ENCODE measurements at places on chromosomes 2 and 18.

GRCh38 chr2:161991991-161992390, 82.0 kb downstream of the DPP4 start:
- no peak for DNase-seq

GRCh38 chr2:88599527-88599926, 27.7 kb downstream of the EIF2AK3 start:
- DNase-seq: no peak

DNA sequence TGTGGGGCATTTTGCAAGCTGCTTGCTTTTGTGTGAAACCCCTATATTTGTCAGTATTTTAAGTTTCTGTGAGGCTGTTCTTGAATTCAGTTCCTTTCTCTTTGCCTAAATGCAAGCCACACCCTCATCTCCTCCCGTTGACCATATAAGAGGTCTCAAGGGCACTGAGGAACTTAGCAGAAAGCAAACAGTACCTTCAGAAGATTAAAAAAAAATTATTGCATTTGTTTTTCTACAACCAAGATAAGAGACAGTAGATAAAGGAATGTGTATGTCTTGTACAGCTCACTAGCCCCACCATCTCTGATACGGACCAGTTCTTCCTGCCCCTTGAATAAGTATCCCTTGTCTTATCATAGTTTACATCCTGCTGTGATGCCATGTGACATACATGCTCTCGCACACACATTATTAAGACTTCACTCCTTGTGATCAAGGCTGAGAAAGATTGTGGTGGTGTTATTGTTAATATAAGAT, 64.2 kb downstream of the NPAS2 start:
- no peak for DNase-seq

DNA sequence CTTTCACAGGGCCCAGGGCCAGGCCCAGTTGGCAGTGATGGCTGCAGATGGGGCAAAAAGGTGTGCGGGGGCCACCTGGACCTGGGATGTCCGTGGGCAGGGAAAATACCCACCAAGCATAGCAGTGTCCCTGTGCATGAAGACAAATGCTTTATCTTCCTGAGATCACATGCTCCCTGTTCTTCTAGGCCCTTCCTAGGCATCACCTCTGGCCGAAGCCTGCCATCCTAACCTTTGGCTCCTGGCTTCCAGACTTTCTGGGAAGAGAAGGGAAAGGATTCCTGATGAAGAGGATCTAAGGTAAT, 105.0 kb upstream of the SMAD2 start:
- no peak for DNase-seq

DNA sequence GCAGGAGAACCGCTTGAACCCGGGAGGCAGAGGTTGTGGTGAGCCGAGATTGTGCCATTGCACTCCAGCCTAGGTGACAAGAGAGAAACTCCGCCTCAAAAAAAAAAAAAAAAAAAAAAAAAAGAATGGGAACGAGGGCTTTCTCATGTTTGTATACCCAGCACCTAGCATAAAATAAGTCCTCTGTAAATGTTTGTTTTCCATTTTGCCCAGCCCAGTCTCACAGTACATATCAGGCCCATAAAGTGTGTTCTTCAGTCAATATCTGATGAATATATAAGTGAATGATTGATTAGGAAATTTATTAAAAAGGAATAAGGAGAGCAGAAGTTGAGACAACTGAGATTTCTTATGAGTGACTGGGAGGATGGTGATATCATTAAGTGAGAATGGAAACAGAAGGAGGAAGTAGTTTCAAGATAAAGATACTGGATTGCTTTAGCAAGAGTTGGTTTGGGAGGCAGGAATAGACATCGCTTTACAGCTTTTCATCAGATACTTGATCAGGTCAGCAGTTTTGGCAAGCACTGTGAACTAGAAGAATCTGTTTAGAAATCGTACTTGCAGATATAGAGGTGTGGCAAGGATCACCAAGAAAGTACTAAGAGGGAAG, 327.5 kb downstream of the KIAA1328 start:
- no peak for DNase-seq

- DNase-seq: no peak
Observed at GRCh38 chr2:227627769-227628168, 10.5 kb downstream of the SCYGR4 start.

DNA sequence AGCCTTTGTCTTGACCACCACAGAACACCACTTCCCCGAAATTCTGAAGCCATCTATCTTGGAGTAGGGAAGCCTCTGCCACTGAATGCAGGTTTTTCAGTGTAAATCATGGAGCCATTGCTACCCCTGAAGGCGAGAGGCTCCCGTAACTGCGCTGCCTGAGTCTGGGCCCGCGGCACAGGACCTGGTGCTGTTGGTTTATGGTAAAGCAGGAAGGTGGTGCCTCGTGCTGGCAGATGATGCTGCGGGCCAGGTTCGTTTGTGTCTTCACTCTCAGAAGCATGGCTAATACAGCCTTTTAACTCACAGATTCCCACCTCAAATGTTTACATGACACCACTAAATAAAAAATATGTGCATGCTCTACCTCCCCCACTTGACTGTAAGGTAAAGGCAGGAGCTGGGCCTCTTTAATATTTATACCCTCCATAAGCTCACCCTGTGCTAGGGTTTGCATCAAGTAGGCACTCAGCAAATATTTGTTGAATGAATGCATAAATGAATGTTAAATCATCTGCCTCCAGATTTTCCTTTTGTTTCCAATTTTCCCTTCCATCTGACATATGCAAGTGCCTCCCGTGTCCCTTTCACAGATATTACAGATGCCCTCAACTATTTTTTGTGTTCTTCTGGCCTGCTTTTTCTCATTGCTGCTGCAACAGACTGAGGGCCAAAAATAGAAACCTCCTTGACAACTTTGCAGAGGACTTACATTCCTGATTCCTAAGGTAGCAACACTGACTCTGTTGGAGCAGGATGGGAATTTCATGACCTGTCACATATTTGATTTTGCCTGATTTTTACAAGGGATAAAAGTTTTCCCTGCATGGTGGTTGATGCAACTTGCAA, 83.5 kb upstream of the CPO start:
- DNase-seq: no peak

- no peak for DNase-seq
Observed at GRCh38 chr2:96184989-96185388, 23.6 kb downstream of the STARD7 start.

- DNase-seq: no peak
Observed at GRCh38 chr2:127143841-127144782, 37.2 kb upstream of the BIN1 start.

DNA sequence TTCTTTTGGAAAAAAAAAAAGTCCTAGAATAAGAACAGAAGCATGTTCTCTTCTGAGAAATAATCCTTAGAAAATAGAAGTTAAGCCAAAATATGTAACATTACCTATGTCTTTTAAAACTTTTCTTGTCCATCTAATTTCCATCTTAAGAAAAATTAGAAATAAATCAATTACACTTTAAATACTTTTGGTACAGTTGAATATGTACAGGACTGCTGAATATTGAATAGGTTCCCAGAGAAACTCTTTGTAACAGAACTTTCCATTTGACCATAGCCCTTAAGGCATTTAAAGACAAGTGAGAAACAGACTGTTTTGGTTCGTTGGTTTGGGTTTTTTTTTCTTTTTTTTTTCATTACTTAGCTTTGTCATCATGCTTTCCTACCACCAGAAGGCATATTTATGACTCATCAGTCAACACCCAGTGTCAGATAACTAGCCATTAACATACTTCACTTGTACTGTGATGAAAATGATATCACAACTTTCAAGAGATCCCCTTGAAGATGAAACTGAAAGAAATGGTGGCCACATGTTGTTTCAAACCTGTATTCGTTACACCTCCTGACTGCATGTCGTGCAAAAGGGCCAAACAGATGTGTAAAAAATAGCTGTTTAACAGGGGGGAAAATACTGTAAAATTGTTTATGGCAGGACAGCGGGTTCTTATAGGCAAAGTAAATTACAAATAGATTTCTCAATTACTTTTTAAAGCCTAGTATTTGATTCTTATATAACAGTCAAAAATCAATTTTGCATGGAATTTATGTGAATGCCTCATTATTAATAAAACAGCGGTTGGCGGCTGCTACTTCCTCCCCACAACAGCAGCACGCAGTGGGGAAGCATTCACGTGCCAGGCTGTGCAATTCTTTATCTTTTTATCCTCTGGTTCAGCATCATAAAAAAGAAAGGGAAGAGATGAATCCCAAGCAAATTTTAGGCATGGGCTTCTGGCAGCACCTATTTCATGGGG, 280.7 kb upstream of the HNRNPA3 start:
- DNase-seq: no peak

GRCh38 chr2:217851191-217852020, 151.4 kb downstream of the TNS1 start:
- DNase-seq: no peak

DNA sequence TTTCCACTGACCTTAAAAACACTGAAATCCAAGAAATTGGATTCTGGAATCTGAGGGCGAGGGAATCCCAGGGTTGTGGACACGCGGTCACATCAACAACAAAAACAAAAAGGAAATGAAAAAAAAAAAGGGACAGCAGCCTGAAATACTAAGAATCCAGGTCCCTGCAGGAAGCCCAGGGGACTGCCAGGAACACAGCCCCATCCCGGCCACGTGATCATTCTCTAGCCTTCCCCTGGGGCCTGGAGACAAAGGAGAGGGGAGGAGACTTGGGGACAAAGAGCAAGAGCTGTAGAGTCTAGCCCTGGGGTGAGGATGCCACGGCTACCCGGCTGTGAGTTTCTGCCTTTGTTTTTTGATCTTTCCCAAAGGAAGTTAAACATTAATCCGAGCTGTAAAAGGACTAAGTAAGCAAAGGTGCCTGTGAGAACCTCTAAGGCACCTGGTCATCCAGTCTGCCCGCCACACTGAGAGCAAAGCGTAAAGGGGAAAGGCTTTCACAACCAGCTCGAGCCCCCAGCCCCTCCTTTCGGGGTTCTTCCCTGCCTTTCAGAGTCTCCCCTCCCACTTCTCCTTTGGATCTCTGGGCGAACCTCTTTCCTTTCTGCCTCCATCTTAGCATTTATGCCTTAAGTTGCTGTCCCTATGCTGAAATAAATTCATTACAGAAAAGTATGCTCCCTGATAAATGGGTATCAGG, 57.9 kb upstream of the MSH2 start:
- no peak for DNase-seq

GRCh38 chr2:201329409-201329808, 27.7 kb downstream of the FLACC1 start:
- DNase-seq: no peak

DNA sequence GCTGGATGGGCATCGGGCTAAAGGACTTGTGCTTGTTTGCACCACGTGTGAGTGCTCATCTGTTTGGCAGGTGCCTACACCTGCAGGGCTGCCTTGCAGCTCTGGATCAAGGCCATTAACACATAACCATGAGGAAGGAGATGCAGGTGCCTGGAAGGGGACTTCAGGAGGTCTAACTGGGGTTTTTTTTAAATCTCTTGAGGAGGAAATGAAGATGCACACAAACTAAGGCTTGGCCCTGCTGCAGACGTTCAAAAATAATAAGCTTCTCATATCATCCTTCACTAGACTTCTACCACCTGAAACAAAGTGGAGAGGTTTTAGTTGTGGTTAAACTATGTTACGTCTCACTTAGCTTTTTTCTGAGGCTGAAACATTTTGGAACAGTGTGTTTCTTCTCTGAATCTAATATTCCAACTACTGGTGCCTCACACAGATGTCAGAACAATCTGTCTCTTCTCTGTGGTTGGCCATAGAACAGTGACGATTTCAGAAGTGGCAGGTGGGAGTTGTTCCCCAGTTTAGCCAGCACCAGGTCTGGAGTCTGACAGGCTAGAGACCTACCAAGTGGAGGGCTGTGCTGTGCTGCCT, 36.5 kb downstream of the BCL2L11 start:
- DNase-seq: no peak

GRCh38 chr18:63297687-63298399, 21.7 kb downstream of the BCL2 start:
- no peak for DNase-seq

DNA sequence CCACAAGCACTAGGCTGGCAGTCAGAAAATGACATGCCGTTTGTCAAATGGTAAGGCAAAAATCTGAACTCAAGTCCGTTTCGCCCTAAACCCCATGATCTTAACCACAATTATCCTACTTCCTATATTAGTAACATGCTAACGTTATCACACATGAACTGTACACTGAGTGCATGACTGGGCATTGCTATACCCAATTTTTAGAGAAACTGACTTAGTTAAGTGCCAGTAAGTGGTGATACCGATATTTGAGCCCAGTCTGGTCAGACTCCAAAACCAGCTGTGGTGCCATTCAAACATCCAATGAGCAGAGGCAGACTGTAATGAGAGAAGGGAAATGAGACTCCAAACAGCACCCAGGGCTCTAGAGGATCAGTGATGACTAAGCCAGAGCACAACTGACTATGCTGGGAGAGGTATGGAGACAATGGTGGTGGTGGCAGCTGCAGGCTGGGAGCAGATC, 311.7 kb upstream of the PKDCC start:
- DNase-seq: no peak

DNA sequence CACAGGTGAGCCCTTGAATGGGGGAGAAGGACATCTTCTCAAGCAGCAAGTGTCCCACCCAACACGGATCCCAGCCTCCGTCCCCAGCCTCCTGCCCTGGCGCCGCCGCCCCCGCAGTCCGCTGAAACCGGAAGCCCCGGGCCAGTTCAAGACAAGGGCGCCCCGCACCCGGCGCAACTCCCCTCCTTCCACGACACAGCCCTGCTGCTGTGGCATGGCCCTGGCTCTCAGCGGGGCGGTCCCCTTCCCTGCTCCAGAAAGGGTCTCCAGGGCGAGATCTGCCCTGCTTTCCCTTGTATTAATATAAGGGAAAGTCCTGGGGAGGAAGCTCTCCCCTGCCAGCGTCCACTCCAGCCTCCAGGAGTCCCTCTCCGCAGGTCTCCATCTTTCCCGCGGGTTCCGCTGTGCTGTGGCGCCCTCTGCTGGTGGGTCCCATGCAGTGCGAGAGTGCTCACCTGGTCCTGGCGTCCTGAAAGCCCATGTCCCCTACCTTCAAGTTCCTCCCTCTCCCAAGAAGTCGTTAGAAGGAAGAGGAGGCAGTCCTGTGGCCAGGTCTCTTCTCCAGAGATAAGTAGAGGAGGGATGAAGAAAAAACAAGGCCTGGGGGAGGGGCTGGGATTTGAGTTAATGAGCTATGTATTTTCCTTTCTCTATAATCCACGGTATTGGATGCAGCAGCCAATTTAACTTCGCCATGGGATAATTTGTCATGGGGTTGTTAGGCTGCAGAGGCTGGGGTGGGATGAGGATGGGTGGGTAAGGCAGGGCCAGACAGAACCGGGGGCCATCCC, 176.0 kb downstream of the SMAD2 start:
- peak; percentile 16 for DNase-seq

DNA sequence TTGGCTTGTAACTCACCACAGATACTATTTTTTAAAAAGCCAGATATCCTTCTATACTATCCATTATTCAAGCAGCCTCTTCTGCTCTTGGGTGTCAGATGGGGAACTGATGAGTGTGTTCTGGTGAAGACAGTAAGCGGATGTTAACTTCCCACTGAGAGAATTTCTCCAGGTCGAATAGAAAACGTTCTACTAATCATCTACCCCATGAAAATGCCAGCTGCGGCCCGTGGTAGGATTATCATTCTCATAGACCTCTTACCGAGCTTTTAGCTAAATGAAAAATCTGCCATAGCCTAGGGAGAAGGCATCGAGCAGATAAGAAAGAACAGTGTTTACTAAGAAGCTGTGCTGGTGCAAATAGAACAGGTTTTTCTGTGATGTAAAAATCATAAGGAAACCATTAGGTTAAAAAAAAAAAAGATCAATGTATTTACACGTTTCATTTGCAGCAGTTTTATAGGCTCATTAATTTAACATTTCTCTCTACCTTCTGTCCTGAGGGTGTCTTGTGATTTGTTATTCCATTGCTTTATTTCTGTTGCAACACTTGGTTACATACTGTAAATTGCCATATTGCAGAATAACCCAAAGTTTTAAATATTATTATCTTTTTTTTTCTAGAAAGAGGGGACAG, 1521.5 kb upstream of the ZEB2 start:
- no peak for DNase-seq

- DNase-seq: no peak
Observed at GRCh38 chr2:196544906-196545433, 94.5 kb upstream of the CCDC150 start.

Measured in activated effector memory CD4-positive, alpha-beta T cell treated with Interleukin-2 at 50 U/mL for 16 hours (primary cell).